ENCODE measurements at places on chromosomes 2 and 18.

GRCh38 chr2:11625671-11626070, 44.3 kb downstream of the NTSR2 start:
- DNase-seq, result no peak

GRCh38 chr2:211103989-211104388, 547.6 kb downstream of the CPS1 start:
- DNase-seq, result no peak

DNA sequence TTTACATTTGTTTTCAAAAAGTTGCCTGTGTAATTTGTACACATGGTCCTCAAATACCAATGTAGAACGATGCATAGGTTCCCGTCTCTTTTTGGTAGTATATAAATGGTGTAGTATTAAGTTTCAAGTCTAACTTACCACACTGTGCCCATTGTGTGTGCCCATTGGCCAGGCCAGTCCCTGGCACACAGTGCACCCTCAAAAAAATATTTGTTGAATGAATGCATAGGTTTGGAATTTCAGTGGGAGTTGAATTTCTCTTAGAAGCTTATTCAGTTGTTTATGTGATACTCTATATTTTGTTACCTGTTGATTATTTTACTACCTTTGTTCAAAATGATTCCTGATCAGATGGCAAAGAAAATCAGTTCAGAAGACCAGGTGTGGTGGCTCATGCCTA, 30.1 kb downstream of the IDH1 start:
- DNase-seq, result no peak

GRCh38 chr18:10414293-10414842, 40.1 kb upstream of the APCDD1 start:
- DNase-seq, result no peak

- DNase-seq, result no peak
These were observed 74.6 kb downstream of the ASB1 start for GRCh38 chr2:238501311-238501710.

Measured in left lung (tissue), 14 donors.